CD4-positive, alpha-beta T cell treated with Interleukin-21 for 1 hour (primary cell): ENCODE measurements at places on chromosomes 3 and 15.

- DNase-seq: peak; percentile 44
Observed at GRCh38 chr15:31440754-31441311, 114.2 kb downstream of the KLF13 start.

DNA sequence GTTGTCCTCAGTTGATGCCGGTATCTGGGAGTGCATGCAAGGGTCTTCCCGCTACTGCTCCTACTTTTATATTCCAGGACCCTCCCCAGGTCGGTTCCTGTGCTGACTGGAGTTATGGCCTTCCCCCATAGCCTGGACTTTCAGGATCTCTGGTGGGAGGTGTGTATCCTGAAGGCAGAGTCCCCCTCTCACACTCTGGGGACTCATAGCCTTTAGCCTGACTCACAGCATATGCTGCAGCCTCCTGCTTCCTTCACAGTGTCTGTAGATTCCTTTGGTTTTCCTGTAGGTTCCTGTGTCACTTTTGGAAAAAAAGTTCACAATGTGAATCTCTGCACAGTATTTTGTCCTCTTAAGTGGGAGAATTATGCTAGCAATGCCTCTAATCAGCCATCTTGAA is 180.6 kb upstream of the RBMS3 start:
- no peak for DNase-seq

- no peak for DNase-seq
Observed at GRCh38 chr3:185760550-185760949, 64.3 kb downstream of the IGF2BP2 start.

- no peak for DNase-seq
Observed at GRCh38 chr3:190222360-190222759, 99.9 kb downstream of the CLDN1 start.

DNA sequence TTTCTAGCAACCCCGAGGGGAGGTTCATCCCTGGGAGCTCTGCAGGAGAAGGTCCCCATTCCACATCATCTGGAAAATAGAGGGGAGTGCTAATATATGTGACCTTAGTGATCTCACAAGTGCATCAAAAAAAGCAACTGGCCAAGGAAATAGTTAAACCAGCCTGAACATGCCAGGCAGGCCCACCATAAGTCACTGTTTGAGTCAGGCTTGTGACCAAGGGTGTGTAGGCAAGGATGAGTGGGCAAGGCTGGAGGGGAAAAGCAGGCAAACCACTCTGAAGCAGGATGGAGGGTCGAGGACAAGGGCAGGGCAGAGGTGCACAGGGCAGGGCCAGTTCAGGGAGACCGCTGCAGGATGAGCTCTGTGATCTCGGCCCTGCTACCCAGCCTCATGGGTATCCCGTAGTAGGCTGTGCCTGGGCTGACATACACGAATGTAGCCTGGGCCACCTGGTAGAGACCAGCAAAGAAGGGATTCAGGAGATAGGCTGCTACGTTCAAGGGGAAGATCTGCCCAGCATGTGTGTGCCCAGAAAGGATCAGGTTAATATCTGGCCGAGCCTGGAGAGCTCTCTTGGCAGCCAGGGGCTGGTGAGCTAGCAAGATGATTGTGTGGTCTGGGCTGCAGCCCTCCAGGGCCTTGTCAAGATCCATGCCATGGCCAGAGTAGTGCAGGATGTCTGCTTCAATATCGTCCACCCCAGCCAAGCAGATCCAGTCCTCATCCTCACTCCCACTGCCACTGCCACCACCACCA is 4.3 kb downstream of the GLB1 start:
- DNase-seq: no peak

- DNase-seq: no peak
Observed at GRCh38 chr15:99669250-99669649, 64.0 kb downstream of the LYSMD4 start.

- DNase-seq: no peak
Observed at GRCh38 chr3:14371573-14372474, 30.6 kb upstream of the SLC6A6 start.

- no peak for DNase-seq
Observed at GRCh38 chr3:74534611-74535010, 79.8 kb downstream of the CNTN3 start.

- no peak for DNase-seq
Observed at GRCh38 chr3:115074502-115074901, 72.6 kb downstream of the ZBTB20 start.

- DNase-seq: no peak
Observed at GRCh38 chr3:157429708-157430107, 6.9 kb upstream of the PTX3 start.

GRCh38 chr3:58260733-58261132 is 23.1 kb downstream of the ABHD6 start:
- DNase-seq: no peak

- no peak for DNase-seq
Observed at GRCh38 chr3:23164746-23165145, 38.4 kb upstream of the UBE2E2 start.

DNA sequence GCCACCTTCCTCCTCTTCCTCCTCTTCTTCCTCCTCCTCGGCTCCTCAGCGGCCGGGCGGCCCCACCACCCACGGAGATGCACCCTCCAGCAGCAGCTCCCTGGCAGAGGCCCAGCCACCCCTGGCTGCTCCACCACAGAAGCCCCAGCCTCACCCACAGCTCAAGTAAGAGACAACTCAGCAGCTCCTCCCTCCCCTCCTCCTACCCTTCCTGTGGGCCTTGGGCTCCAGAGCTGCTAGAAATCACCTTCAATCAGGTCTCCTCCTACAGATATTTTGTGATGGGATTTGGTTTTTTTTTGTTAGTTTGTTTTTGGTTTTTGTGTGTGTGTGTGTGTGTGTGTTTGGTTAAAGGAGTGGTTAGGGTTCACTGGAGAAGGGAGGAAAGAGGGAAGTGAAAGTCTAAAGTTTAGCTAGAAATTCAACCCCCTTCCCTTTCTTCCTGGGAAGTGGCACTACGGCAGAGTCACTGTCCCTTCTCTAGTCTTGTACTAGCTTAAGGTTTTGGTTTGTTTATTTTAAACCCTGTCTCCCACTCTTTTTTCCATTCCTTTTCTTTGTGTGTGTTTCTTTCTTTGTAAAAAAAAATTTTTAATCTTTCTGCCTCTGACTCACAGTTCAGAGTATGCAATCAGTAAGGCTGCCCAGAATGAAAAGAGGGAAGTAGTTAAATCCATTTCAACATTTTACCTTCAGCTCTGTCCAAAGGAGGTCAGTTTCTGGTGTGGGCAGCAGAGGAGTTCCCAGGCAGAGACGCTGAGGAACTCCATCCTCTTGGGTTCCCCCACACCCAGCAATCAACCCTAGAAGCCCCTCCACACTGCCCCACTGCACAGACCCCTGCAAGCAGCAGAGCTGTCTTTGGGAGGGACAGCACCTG is 29.0 kb upstream of the TIMP4 start:
- DNase-seq: no peak

DNA sequence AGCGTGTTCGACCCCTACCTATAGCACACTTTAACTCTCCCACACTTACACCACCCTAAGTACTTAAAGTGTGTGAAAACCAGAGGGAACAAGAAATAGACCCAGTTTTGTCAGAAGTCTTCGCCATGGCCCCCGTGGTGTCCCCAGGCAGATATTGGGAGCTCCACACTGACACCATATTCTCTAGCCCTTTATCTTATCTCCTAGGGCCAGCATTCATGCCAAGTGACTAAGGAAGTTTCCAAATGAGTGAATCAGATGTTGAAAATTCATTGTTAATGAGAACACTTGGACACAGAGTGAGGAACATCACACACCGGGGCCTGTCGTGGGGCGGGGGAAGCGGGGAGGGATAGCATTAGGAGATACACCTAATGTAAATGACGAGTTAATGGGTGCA is 31.8 kb downstream of the P3H2 start:
- no peak for DNase-seq

GRCh38 chr15:60620708-60621107 is 141.8 kb upstream of the ICE2 start:
- no peak for DNase-seq

- no peak for DNase-seq
Observed at GRCh38 chr15:96345560-96346399, 15.3 kb downstream of the NR2F2 start.
